Hematopoietic multipotent progenitor cell treated with erythropoietin and hydrocortisone succinate and interleukin-3 and kit ligand, for 6 days (in vitro differentiated cells): ENCODE measurements at places on chromosomes 16 and 17.

GRCh38 chr16:27267037-27267677 is 1.4 kb downstream of the NSMCE1 start:
- peak; percentile 39 for DNase-seq

DNA sequence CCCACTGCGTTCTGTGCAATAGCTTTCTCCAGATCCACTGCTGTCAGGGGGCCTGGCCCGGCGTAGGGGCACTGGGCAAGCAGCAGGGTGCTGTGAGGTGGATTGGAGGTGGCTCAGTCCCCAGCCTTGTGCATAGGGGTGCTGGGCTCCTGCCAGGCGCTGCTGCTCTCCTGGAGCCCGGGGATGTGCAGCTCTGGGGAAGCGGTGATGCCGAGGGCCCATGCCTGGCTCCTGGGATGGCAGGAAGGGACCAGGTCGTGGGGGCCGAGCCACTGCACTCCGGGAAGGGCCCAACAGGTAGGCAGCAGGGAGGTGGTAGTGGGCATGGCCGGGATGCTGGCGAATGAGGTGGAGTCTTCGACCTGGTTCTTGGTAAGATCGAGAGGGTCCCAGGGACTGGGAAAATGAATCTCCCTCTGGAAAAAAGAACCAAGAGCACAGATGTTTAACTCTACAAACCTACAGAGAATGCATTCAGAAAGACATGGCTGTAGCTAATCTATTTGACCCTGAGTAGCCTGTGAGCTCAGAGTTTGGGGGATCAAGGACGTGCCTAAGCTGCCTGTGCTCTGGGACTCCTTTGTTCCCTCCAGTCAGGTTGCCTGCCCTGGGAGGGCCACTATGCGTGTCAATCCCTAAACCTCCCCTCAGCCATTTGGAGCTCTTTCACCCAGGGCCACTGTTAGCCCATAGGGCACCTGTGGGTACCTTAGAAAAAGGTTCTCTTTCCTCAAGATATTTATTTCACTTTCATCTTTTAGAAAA is 6.6 kb upstream of the SUPT4H1 start:
- DNase-seq, result no peak

DNA sequence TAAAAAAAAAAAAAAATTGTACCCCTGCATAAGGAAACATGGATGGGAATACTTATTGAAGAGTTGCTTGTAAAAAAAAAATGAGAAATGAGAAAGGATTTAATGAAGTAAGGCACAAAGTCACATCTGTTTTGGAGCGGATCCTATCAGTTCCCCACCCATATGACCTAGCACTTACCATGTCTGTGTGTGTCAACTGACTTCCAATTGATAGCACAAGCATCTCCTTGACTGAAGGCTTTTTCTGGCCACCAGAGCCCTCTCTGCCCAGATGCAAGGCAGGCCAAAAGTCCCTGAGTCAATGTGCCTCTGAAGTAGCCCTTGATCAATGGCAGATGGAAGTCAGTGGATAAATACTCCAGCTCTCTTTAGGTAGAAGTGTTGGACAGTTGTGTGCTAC is 13.4 kb upstream of the NLK start:
- DNase-seq, result peak; percentile 89

GRCh38 chr17:69326377-69327059 is 415 bp downstream of the ABCA5 start:
- peak; percentile 27 for DNase-seq

DNA sequence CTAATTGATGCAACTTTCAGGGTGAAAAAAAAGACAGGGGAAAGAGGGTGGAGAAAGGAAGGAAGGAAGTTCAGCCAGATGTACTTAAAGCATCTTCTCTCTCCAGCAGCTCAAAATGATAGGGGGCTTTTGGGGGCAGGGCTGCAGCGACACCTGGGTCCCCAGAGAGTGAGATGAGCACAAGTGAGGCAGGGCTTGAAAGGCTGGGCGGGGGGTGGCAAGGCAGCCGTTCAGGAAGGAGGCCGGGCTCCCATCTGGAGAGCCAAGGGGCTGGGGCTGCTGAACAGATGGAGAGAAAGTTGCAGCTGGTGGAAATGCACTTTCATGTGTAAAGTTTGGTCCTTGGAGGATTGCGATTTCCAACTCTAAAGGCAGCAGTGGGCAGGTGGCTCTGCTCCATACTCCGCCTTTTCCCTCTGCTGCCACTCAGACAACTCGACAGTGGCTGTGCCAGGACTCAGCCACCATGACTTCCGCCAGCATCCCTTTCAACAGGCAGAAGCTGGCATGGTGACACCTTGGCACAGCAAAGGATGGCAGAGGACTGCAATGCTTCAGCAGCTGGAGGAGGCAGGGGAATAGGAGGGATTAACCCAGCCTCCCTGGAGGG is 7.7 kb downstream of the SLC35B1 start:
- no peak for DNase-seq

GRCh38 chr16:13098536-13098935 is 197.1 kb downstream of the SHISA9 start:
- DNase-seq, result no peak

- DNase-seq, result no peak
Observed at GRCh38 chr17:41773190-41773588, 13.3 kb downstream of the JUP start.

GRCh38 chr17:50653738-50654137 is 19.1 kb downstream of the ABCC3 start:
- DNase-seq, result no peak

DNA sequence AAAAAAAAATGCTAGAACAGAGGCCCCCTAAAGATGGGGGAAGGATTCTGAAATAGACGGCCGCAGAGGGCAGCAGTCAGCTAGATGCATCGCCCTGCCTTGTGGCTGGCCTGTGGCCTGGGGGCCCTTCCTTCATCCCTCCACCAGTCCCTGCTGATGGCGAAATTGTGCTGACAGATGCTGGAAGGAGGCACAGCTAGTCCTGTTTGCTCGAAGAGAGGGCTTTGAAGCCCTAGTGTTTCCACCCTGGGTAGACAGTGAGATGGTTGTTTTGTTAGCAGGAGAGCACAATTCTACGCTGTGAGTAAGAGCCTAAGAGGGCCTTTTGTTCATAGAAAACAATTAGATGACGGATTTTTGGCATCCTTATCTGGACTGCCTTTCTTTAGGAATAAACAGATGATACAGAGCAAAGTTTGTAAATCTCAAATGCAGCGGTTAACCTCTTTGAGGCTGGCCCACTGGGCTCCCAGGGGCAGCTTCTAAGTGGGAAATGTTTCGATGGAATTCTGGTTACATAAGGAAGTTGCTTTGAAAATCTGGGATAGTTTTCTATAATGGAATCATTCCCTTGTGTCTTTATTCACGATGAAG is 23.0 kb downstream of the VPS35L start:
- no peak for DNase-seq

- no peak for DNase-seq
Observed at GRCh38 chr16:56269811-56270684, 78.8 kb downstream of the GNAO1 start.

DNA sequence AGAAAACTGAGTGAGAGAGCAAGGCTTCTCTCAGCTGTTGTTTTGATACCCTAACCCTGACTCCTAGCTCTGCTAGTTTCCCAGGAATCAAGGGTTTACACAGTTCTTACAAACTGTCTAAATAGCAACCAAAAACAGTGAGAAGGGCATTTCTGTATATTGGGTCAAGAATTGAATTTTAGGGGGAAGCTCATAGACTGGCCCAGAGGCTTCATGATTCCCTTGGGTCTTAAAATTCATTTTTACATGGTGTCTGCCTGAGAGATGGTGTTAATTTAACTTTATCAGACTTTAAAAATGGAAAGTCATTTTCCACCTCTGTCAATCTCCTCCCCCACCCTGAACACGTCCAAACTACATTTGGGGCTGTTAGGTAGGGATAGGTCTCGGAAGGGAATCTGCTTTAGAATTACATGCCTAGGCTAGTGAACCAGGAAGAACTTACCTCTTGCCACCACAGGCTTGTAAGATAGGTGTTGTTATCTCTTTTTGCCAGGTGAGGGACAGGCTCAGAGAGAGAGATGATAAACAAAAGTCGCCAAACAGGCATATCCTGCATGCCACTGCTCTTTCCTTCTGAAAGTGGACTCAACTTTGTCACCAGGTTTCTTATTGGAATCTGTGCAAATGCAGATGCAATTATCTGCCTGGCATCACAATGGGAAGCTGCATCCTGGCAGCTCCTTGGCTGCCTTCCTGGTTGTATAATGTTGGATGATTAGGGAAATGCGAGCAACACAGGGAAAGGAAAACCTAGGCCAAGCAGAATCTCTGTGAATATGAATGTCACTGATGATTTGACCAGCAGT is 3.1 kb downstream of the PHAF1 start:
- DNase-seq, result no peak

- DNase-seq, result peak; percentile 59
Observed at GRCh38 chr17:7323731-7324437, 5.3 kb downstream of the NEURL4 start.

GRCh38 chr17:38578229-38579082 is 27.3 kb downstream of the SRCIN1 start:
- no peak for DNase-seq

DNA sequence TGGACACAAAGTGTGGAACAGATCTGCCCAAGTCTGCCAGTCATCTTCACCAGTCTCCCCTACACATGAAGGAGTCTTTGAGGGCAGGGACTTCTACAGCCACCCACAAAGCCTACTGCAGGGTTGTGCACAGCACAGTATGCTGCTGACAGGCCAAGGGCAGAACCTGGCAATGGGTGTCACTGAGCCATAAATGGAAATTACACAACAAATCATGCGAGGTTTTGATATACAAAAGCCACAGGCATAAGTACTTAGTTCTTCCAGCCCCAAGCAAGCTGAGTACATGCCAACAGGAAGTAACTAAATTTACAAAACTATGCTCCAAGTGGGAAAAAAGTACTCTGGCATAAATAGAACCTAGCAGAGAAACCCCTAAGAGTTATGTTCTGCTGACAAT is 7.8 kb upstream of the PSMC3IP start:
- DNase-seq, result peak; percentile 13

GRCh38 chr17:55215711-55216110 is 49.0 kb upstream of the HLF start:
- DNase-seq, result no peak

- DNase-seq, result no peak
Observed at GRCh38 chr16:11624205-11624604, 37.5 kb upstream of the LITAF start.

- no peak for DNase-seq
Observed at GRCh38 chr17:7767405-7768021, 50.0 kb downstream of the DNAH2 start.

- DNase-seq, result no peak
Observed at GRCh38 chr16:47734081-47734857, 273.1 kb downstream of the PHKB start.

DNA sequence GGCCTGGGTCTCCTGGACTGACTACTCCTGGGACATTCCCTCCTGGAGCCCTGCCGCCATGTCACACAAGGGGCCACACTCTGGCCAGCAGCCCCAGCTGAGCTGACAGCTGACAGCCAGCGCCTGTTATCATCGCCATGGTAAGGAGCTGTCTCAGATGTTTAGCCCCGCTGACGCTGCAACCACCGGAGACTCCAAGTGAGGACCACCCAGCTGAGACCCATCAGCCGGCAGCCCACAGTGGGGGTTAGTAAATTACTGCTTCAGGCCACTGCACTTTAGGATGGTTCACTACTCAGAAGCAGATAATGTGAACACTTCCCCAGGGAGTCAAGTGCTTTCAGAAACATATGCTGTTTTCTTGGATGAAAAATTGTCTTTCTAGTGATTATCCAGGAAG is 14.6 kb upstream of the SPHK1 start:
- DNase-seq, result no peak

DNA sequence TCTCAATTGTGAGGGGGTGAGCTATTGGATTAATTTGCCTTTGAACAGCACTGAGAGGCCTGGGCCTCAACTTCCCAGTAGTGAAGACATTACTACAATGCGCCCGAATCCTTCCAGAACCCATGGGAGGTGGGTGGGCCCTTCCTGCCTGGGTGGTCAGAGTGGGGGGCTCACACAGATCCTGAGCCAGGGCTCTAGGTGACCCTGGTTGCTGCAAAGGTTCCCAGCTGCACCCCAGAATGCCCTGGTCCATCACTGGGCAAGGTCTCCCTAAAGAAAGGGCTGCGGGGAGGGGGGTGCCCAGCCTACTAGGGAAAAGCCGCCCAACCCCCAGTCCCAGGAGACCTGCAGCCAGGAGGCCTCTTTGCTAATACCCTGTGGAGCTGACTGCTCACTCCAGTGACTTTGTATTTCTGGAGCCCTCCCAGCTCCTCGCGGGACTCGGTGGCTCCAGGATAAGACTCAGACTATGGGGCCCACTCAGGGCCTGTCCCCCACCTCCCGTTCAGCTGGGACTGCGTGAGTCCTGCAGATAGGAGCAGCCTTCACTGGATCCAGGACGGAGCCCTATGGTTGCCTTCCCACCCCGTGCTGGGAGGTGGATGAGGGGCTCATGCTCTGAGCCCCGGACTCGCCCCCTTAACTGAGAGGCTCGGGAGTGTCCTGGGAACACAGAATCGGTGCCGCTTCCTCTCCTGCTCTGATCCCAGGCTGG is 40.2 kb downstream of the SLC7A5 start:
- no peak for DNase-seq

DNA sequence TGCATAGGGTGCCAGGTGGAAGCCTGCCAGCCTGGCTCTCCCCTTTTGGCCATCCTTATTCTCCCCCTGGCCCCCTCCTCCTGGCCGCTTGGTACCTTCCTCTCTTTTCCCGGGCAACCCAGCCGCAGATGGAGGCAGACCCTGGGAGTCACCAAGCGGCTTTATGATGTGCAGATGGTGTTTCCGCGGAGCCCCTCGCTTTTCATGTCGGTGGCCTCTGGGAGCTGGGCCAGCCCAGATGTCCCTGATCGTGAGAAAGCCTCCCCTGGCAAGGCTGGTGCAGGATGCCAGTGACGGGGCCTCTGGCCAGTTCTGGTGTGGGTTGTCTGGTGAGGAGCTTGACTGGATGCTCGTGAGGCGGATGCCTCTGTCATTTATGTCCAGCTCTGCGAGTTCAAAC is 18.0 kb upstream of the BRD7 start:
- DNase-seq, result no peak

- no peak for DNase-seq
Observed at GRCh38 chr17:66398617-66399016, 96.2 kb downstream of the PRKCA start.

- peak; percentile 79 for DNase-seq
Observed at GRCh38 chr16:78100112-78100467, 636 bp downstream of the WWOX start.

- peak; percentile 60 for DNase-seq
Observed at GRCh38 chr17:48261297-48261880, 153.8 kb downstream of the SNX11 start.

GRCh38 chr16:22977294-22977697 is 163.3 kb downstream of the HS3ST2 start:
- peak; percentile 32 for DNase-seq

DNA sequence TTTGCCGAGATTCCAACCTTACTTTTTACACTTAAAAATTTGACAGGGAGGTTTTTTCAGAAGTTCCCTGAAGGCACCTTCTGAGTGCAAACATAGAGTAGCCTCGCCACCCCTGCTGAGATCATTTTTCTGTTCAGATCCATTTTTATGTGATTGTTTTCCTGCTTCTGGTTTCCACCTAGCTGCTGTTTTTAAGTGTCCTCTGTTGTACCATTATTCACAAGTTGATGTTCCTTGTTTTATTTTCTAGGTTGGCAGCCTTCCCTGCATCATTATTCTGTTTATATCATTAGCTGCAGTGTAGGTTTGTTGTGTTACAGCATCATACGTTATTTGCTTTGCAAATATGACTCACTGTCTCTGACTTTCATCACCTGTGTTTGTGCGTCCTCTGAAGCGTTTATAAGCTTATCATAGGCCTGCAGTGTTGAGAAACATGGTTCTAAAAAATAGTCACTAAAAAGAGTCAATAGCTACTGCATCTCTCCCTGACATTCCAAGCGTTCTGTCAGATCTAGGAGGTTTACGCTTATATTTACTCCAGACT is 116.9 kb upstream of the CLEC3A start:
- DNase-seq, result no peak
